ENCODE measurements at places on chromosomes 1 and 21.

GRCh38 chr21:26389971-26390641, 183.0 kb downstream of the CYYR1 start:
- DNase-seq: no peak

GRCh38 chr1:34865981-34866761, 6.6 kb upstream of the SMIM12 start:
- peak; percentile 94 for DNase-seq

DNA sequence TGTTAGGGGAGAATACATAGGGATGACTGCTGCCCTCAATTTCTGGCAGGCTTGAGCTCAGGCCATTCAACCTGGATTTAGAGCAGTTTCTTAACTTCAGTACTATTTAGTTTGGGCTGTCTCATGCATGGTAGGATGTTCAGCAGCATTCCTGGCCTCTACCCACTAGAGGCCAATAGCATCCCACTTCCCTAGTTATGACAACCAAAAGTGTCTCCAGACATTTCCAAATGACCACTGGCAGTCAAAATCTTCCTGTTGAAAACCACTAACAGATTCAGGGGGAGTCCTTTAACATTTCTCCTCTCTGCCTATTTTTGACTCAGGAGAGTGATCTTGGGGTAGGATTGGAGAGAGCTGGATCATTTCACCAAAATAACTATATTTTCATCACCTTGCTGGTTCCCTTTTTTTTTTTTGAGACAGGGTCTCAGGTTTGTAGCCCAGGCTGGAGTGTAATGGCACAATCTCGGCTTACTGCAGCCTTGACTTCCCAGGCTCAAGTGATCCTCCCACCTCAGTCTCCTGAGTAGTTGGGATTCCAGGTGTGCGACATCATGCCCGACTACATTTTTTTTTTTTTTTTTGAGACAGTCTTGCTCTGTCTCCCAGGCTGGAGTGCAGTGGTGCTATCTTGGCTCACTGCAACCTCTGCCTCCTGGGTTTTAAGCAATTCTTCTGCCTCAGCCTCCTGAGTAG, 8.7 kb downstream of the GNAT2 start:
- no peak for DNase-seq

- DNase-seq: no peak
Measured at GRCh38 chr1:30317921-30318320, 405.5 kb downstream of the MATN1 start.

DNA sequence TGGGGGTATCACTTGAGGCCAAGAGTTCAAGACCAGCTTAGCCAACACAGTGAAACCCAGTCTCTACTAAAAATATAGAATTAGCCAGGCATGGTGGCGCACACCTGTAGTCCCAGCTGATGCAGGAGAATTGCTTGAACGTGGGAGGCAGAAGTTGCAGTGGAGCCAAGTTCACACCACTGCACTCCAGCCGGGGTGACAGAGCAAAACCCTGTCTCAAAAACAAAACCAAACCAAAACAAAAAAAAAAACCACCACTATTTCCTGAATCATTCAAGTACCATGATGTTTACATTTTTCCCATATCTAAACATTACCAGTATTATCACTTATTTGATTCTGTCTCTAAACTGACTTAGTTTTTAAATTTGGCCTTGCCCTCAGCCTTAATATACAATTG, 29.5 kb downstream of the TUT4 start:
- peak; percentile 19 for DNase-seq

GRCh38 chr1:64953241-64953640, 13.1 kb downstream of the JAK1 start:
- no peak for DNase-seq

DNA sequence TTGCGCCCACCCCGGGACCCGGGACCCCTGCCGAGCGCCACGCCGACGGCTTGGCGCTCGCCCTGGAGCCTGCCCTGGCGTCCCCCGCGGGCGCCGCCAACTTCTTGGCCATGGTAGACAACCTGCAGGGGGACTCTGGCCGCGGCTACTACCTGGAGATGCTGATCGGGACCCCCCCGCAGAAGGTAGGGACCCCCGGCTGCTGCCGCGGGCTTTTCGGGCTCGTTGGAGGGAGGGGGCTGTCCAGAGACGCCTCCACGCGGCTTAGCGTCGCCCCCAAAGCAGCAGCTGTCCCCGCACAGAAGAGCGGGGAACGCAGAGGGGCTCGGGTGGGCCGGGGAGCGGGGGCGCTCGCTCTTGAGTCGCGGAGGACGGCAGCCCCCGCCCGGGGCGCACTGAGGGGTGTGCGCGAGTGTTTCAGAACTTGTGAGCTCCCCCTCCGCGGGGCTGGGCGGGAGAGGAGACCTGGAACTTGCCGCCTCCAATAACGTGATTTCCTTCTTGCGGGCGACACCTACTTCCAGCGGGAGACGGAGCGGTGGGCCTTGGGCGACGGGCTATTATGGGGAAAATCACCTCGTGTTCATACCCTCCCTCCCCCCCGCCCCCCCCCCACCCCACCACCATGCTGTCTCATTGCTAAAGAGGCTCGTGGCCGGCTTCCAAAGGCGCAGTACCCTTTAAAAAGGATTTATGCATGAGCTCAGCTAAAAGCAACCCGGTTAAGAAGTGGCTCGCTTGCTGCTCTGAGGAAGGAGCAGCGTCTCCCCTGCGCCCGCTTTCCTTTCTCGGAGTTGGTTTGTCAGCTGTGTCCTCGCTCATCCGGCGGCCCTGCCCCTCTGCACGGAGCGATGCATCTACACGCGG, 664 bp downstream of the BACE2 start:
- DNase-seq: no peak

- no peak for DNase-seq
Measured at GRCh38 chr1:64263335-64263734, 59.9 kb downstream of the UBE2U start.

DNA sequence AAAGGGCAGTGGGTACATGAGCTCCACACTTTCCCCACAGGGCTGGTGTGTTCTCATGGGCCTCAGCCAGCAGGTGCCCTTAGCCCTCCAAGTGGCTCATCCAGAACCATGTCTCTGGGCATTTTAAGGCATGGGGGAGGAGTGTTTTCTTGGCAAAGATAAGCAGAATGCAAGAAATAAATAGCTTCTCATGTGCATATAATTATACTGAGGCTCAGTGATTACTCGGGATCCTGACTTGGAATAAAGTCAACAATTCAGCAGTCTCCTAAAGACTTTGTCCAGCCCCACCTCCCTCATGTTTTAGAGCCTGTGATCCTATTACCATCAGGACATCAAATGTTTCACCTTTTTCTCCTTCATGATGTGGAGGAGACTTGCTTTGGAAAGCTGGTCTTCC, 92.7 kb upstream of the COG2 start:
- DNase-seq: no peak

DNA sequence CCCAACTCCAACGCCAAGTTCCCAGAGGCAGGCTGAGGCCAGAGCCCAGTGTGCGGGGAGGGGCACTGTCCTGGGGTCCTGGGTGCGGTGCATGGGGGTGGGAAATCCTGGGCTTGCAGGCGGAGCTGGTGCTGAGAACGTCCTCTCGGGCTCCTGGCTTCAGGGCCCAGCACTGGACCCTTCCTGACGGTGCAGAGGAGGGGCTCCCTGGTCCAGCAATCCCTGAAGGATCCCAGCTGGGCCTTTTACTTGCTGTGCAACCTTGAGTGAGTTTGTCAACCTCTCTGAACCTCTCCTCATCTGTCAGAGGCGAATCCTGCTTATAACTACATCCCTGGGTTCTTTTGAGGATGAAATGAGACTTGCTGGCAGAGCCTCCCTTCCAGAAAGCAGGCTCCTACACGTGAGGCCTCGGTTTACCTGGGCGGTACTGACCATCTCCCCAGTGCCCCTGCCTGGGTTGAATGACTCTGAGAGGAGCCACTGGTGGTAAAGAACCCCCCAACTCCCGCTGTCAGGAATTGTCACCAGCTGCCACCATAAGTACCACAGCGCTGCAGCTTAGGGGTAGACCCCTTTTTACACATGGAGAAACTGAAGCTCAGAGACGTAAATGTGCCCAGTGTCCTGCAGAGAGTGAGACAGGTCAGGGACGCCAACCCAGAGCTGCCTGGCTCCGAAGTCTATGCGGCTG, 77.3 kb downstream of the DHRS3 start:
- no peak for DNase-seq

DNA sequence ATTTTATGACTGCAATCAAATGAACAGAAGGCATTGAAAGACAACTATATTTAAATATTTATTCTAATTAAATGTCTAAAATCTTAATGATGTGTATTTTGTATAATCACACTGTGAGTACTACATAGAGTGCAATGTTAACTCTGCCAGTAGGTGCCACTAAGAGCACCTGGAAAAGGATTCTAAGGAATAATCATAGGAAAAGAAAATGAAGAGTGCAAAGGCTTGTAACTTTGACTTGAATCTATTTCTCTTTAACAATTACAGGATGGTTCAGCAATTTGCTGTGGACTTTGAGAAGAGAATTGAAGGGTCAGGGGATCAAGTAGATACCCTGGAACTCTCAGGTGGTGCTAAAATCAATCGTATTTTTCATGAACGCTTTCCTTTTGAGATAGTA, 200.4 kb downstream of the DNM3 start:
- no peak for DNase-seq

GRCh38 chr1:245528258-245528635, 373.5 kb downstream of the KIF26B start:
- DNase-seq: no peak

DNA sequence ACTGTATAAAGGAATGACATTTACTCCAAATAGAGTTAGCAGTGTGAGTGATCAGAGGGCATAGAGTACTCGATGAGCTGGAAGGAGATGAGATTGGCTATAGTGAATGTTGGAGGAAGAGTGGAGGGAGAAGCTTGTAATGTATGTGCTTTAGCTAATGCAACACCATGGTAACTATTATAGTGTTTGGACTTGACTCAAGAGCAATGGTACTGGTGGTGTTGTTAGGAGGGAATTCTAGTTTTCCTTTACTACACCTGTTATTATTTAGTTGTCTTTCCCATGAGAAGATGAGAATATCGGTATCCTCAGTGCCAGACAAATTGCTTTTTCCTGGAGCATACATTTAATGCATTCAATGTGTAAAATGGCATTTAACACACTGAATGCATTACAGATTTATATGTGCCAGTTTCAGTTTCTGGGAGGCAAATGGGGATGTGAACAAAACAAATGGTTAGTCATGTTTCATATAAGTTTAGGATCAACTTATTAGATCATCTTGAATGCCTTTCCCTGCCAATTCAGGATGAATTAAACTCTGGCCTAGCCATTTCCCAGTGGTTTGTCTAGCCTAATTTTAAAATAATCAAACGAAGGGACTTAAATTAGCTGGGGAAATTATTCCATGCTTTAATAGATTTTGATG, 291.1 kb upstream of the ADAMTS5 start:
- no peak for DNase-seq

All from CD4-positive, alpha-beta T cell treated with Interleukin-12 subunit alpha and Interleukin-12 subunit beta, for 1 hour (primary cell).